ENCODE measurements at places on chromosomes 1 and 21.

DNA sequence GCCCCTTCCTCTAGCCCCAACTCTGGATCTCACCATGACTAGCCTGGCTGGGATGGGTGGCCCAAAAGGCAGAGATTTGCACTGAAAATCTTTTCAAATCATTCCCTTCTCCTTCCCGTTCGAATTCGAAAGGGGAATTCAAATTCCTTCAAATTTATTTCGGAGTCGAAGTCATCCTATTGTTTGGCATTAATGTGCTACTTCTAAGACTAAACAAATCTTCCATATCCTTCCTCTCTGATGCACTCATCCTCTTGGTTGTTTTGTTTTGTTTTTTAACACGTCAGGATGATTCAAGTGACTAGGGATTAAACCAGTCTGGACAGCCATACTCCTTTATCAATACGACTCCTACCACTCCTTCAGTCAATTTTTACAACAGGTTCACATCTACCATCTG lies 95.5 kb upstream of the SGIP1 start:
- no peak for DNase-seq

DNA sequence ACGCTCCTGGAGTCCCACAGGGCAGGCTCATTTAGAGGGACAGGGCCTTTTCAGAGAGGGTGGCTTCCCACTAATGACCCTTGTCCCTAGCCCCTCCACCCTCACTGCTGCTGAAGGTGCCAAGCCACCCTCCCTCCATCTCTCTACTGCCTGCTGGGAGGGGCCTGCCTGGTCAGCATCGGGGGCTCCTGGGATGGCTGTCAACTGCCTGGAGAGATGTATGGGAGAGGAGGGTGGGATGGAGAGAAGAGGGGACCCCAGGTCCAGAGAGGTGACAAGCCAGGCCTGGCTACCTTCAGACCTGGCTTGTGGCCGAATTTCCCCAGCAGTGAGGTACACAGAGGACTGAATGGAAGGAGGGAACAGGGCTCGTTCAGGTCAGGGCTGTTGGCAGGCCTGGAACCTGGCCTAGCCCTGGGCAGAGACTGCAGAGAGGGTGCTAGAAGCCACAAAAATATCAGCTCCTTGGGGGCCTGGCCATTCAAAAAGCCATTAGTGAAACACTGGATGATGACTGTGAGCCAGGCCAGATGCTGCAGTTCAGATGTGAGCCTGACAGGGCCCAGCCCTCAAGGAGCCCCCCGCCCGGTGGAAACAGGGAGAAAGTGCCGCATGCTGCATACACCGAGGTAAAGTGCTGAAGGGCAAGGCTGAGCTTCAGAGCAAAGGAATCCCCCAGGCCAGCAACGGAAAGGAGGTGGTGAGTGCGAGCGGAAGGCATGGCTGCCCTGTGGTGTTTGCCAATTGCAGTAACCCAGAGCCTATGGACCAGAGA lies 20.0 kb downstream of the MMEL1 start:
- no peak for DNase-seq

DNA sequence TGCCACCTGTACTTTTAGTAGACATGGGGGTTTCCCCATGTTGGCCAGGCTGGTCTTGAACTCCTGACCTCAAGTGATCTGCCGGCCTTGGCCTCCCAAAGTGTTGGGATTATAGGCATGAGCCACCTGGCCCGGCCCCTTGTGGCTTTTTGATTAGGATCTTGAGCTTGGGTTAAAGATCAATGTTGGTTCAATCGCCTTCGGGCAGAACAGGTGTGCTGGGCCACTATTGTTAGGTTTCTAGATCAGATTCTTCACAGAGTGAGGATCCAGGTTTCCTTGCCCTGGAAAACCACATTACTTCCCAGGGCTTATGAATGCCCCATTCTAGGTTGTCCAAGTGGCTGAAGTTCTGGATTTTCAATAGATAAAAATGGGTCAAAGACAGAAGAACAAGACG lies 6.1 kb downstream of the ETV3 start:
- DNase-seq = no peak

DNA sequence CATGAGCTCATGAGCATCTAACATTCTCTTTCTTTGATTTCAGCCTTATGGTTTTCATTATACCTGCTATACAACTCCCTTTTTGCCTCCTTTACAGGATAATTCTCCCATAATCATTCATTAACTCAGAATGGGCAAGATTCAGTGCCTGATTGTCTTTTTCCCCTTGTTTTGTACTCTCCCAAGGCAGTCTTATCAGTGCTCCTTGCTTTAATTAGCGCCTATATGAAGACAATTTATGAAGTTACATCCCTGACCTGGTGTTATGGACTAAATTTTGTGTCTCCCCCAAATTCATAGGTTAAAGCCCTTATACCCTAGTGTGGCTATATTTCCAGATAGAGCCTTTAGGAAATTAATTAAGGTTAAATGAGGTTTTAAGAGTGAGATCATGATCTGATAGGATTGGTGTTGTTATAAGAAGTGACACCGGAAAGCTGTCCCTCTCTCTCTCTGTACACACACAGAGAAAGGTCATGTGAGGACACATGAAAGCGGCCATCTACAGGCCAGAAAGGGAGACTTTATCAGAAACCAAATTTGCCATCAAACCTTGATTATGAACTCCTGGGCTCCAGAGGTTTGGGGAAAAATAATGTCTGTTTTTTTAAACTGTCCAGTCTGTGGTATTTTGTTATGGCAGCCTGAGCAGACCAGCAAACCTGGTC lies 185.8 kb upstream of the CHODL start:
- no peak for DNase-seq

DNA sequence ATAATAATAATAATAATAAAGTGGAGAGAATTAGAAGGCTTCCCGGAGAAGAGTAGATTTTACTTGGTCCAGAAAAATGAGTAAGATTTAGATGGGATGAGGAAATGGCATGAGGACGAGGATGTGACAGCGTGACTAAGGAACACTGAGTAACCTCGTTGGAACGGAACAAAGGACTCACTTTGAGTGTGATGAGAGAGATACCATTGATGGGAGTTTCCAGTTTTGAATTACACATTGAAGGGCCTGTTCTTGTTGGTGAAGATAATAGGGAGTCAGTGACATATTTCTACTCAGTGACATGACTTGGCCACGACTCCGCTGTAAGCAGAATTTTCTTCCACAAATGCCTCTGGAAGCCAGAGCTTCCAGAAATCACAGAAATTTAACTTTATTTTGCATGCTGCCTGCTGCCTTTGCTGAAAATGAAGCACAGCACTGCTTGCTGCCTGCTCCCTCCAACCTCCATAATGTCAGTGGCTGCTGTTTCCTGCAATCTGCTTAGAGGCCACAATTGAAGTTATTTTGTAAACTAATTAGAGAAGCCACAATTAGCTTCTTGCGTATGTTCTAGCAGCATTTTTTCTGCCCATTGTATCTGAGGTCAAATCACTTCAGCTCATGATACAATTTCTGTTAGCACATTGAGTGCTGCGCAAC lies 33.7 kb upstream of the FBXO28 start:
- no peak for DNase-seq

DNA sequence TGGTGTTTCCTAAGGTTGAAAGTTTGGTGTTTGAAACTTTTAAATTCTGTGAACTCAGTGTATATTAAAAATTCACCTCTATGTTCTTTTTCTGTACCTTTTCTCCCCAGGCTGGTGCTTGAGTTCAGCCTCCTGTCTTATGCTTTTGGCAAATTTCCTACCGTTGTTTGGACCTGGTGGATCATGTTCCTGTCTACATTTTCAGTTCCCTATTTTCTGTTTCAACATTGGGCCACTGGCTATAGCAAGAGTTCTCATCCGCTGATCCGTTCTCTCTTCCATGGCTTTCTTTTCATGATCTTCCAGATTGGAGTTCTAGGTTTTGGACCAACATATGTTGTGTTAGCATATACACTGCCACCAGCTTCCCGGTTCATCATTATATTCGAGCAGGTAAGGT lies 24.9 kb upstream of the AXDND1 start:
- DNase-seq = no peak

DNA sequence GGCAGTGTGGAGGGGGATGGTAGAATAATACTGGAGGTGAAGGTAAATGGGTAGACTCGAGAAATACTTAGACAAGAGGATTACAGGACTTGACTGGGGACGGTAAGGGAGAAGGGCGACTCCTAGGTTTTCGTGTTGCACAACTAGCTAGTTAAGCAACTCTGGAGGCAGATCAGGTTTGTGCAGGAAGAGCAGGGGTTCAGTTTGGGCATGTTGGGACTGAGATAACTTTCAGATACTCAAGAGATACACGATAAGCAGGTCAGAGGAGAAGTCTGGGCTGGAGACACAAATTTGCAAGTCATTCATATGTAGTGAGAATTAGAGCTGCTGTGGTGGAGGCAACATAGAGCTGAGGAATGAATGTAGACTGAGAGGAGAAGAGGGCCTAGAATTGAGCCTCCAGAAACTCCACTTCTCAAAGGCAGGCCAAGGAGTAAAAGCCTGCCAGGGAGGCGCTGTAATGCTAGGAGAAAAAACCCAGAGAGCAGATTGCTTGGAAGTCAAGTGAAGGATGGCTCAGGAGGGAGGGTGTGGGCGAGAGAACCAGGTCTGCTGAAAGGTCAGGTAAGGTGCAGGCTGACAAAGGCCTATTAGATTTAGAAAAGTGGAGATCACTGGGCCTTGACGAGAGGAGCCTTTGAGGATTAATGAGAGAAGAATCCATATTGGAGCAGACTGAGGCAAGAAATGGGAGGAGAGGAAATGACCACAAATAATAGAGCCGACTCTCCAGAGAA lies 20.8 kb downstream of the MAB21L3 start:
- DNase-seq = no peak

DNA sequence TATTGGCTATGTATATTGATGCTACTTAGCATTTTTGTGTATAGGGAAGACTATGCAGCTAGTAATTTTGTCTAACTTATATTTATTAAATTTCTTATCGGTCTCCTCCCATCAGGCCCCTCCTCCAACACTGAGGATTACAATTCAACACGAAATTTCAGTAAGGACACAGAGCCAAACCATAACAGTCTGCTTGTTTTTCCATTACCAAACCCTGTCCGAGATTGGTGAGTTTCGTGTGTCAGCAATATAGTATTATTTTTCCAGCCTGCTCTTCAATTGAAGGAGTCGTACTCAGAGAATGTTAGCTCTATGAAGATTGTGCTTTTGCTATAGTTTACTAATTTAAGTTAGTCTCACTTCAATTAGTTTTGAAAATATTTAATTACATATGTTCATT lies 1495.3 kb downstream of the MRPL39 start:
- no peak for DNase-seq

Measured in stimulated activated CD4-positive, alpha-beta T cell treated with anti-CD3 and anti-CD28 coated beads, Interleukin-12 subunit alpha, Interleukin-12 subunit beta, amount 100 ng/mL, for 4 hours (primary cell).